Cardiac fibroblast (primary cell): ENCODE measurements at places on chromosomes 1 and 21.
A peak's percentile ranks its signal among the peaks of the same experiment; 100 is the strongest.

GRCh38 chr1:178464141-178464540 lies 32.6 kb downstream of the CLEC20A start:
- DNase-seq = no peak

GRCh38 chr1:32426489-32427255 lies 32.4 kb upstream of the BSDC1 start:
- no peak for DNase-seq

DNA sequence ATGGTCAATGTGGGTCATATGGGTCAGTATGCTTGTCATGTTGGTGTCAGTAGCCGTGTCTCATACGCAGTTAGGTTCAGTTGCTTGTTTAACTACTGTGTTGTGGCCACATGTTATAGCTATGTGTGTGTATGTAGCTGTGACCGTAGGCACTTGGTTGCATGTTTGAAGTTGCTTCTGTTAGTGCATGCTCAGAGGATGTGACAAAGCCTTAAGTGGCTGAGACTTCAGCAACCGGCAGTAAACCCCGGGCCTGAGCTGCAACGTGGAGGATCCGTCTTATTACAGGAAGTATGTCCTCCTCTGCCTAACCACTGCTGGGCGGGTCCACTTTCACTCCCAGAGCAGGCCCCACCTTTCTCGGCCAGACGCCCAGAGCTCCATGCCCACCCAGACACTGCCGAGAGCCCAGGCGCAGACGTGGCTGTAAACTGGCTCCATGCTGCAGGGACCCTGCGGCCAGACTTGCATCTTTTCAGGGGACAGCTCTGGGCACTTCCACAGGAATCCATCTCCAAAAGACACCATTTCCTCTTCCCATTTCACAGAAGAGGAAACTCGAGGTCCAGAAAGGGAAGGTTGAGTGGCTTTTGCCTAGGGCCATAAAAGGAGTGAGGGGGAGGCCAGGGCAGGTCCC lies 2.2 kb downstream of the TCEA3 start:
- DNase-seq = peak; percentile 68

- no peak for DNase-seq
Observed at GRCh38 chr1:197845886-197846285, 56.5 kb upstream of the C1orf53 start.

DNA sequence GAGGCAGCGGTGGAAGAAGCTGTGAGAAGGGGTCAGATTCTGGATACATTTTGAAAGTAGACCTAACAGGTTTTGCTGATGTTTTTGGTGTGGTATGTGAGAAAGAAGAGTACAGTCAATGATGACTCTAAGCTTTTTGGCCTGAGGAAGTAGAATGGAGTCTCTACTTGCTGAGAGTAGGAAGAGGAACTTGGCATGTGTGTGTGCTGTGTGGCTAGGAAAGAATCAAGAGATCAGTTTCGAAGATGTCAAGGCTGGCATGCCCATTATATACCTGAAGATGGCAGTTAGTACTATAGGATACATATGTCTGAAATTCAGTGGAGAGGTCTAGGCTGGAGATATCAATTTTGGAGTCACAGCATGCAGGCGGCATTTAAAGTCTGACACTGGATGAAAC lies 64.4 kb downstream of the MAB21L3 start:
- no peak for DNase-seq

DNA sequence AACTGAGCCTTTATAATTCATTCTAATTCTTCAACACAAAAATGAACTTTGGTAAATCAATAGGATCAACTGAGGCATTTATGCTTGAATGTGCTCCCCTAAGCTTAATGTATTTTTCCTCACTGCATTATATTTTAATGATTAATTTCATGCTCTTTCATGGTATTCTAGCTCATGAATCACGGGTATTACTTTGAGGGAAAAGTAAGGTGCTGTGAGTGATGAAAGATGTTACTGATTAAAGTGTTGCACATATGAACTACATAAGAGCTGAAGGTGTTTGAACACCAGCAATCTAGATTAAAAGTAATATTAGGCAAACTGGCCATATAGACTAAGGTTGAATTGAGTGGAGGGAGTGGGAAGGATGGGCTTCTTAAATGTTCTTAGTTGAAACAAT lies 1.9 kb downstream of the DPYD start:
- no peak for DNase-seq

DNA sequence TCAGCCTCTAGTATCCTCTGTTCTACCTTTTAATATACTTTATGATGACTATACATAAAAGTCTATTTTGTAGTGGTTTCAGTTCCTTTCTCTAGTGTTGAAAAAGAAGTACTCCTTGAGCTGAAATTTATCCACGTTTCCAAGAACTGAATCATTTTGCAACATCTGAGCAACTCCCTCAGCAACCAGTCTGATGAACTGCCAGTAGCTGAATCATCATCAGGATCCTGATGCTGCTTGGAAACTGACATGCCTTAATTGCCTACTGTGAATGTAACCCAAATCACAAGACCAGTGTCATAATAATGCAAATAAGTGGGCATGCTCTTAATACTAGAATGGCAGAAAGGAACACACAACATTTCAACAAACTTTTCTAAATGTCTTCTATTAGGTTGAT lies 103.3 kb downstream of the CYYR1 start:
- DNase-seq = peak; percentile 85

DNA sequence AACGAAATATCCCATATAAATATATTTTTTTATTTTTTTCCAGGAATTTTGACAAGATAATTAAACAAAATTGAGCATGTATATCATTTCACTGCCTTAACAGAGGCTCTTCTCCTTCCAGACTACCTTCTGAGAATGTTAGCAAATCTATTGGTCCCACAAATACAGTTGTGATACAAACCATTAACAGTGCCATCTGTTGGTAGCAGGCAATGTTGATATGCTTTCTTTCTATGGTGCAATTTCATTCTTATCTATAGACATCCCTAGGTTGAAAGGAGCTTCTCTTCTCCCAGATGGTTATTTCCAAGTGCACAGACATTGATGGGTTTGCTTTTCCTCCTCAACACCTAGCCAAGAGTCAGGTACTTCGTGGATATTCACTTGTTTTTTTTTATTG lies 303.6 kb downstream of the USH2A start:
- peak; percentile 39 for DNase-seq

GRCh38 chr1:154786804-154787570 lies 83.1 kb downstream of the KCNN3 start:
- no peak for DNase-seq

DNA sequence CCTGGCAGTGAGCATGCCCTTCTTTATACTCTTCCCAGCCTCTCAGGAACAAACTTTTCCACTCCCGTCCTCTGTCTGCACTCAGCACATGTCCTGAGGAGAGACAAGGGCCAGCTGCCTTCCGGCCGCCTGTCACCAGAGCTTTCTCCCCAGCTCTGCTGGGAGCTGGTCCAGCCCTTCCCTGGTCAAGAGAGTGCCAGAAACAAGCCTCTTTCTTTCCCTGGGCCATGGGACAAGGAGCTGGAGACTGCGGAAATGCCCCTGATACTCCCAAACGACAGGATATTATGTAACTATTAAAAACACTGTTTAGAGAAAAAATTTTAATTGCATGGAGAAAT lies 10.4 kb downstream of the LAMB3 start:
- DNase-seq = peak; percentile 90

GRCh38 chr1:182713492-182713891 lies 29.1 kb upstream of the RGS8 start:
- no peak for DNase-seq
